NT2/D1 (cell line): ENCODE measurements at places on chromosomes 5 and 9.

- peak; percentile 57 for DNase-seq
These were observed 44.1 kb upstream of the FSD1L start for GRCh38 chr9:105403552-105404248.

DNA sequence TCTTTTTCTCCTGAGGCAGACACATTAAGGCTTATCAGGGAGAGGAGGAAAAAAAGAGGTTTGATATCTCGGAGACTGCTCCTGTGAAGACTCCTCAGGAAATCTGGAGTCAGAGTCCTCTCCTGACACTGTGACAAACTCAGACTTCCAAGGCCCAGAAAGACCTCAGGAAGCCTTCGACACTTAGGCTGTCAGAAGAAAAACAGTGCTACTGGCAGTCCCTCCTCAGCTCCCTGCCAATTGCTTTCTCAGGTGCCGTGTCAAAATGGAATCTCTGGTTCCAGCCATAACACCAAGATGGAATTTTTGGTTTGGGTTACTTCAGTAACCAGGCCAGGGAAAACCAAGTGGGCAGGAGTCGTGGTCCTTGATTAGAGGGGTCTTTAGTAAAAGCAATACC is 4.1 kb downstream of the STK10 start:
- DNase-seq, result no peak

DNA sequence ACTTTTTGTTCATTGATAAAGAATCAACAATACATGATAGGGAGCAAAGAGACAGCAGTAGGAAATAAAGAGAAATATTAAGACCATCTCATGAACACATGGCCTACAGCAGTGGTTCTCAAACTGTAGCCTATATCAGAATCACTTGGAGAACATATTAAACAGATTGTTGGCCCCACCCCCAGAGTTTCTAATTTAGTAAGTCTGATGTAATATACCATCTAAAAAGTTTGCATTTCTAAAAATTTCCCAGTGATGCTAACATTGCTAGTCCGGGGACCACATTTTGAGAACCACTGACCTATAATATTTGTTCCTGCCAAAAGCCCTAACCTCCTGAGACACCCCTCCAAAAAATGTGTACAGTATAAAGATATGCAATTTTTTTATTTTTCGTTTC is 306.2 kb upstream of the NREP start:
- DNase-seq, result no peak

DNA sequence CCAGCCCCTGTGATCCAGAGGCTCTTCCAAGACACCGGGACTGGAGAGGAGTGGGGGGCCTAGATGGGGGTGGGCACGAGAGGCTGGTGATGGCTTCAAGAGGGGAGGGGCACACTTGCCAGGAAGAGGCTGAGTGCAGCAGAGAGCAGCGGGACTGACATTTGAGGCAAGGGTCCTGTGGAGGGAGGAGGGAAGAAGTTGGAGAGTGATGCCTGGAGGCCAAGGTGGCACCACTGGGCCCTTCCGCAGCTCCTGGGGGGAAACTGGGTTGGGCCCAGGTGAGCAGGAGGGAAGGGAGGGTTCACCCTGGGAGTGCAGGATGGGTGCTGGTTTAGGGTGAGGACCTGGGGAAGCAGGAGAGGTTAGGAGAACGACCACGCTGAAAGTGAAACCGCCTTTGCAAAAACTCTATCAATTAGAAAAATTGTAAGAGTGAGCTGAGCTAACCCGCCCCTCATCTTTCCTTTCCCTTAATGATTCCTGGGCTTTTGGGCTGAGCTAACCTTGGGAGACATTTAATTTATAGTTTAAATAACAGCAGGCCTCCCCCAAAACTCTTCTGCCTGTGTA is 26.2 kb downstream of the ABO start:
- DNase-seq, result no peak

DNA sequence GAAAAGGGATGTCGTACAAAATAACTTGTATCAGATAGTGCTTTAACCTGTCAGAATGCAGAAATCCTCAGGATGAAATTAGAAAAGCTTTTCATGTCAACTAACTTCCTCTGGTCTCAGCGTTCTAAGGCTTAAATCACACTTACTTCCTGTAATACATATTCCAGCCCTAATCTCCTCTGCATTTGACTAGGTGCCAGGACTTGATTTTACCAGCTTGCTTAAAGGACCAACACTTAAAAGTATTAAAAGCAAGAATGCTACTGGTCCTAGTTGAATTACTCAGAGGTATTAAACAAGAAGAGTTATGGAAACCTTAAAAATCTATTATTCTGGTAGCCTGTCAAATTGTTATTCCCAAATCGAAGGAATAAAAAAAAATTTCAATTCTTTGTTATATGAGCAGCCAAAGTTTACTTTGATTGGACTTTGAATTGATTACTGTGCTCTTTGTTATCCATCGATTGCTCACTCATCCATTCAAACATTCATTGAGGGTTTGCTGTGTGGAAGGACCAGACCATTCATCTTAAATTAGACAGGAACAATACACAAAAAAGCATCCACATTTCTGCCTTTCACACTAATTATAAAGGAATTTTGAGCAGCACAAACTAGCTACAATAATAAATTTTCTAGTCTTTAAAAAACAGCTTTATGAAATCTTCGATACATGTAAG is 108.7 kb downstream of the MUSK start:
- DNase-seq, result no peak

- no peak for DNase-seq
These were observed 4.5 kb upstream of the LCP2 start for GRCh38 chr5:170301981-170302652.

- DNase-seq, result no peak
These were observed 477.5 kb downstream of the PDE4D start for GRCh38 chr5:59416026-59416425.
